Cardiac septum (tissue), 1 donor: ENCODE measurements at places on chromosomes 2 and 18. TPM values are rescaled to one million over a fixed set of nuclear protein-coding genes. Genes with fewer than 3 reads are reported as not detected.

DNA sequence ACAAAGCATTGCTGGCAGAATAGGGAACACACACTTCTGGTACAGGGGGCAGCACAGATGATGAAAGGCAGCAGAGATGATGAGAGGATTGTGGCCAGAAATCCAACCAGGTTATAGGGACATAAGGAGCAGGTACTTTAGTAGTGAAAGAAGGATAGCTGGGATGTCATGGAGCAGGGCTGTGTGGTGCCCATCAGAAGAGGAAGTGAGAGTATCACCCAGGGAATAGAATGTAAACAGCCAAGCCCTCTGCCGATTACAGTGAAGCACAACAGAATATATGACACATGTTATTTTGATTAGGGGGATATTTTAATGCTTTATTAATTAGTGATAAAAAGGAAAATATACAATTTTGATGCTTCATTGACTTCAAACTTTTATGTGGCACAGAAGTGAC lies 883.4 kb upstream of the CDH2 start:
- DNase-seq, result no peak

GRCh38 chr2:19462256-19462645 lies 103.8 kb upstream of the OSR1 start:
- DNase-seq, result no peak

DNA sequence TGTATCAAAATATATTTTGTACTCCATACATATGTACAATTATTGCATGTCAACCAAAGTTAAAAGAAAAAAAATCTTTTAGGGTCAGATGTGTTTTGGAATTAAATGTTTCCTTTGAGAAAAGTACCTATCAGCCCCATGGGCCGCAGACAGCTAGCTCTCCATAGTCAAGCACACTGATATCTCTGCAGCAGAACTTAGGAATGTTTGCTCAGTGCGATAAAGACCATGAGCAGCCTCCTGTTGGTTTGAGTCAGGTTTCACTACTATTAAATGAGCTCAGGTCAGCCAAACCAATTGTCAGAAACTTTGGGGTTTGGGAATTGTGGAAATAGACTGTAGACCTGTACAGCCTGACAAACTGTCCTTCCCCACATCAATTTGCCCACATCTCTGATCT lies 33.7 kb downstream of the LCT start:
- no peak for DNase-seq

The KCNS3 gene
- 3.7 TPM for total RNA-seq

The SRSF7 gene
- 55.0 TPM for total RNA-seq
